T-helper 17 cell (primary cell): ENCODE measurements at places on chromosomes 2 and 18. TPM values are rescaled to one million over a fixed set of nuclear protein-coding genes. Genes with fewer than 3 reads are reported as not detected.

DNA sequence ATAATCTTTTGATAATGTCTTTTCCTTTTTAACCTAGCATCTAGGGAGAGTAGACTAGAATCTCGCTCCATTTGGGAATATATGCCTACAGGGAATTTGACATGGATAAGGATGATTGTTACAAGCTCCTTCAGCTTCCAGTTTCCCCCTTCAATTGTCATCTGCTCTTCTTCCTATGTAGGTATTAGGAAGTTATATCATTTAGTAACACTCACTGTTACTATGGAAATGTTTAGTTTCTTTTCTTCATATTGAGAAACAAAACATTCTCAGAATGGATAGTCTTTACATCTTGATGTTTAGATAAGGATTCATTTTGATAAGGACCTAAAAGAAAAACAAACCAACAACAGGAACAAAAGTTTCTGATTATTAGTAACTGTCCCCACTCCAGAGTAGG is 127.6 kb downstream of the PHLPP1 start:
- DNase-seq: no peak

GRCh38 chr2:21727101-21727500 is 603.3 kb downstream of the TDRD15 start:
- no peak for DNase-seq

DNA sequence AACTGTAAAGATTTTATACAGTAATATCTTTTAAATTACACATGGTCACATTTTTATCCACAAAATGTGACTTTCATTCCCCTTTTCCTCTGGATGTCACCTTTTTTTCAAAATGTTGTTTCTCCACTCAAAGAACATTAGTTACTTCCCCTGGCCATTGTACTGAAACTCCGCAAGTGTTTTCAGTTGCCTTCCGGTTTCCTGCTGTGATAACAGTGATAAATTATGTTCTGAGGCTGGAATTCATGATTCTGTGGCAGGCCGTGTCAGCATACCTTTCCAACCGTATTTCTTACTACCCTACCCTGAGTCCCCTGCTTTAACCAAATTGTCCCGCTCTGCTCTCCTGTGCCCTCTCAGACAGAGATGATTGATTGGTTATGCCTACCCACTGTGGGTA is 53.5 kb downstream of the MGAT5 start:
- no peak for DNase-seq

- DNase-seq: no peak
Observed at GRCh38 chr2:216372761-216373291, 543 bp upstream of the MARCHF4 start.

Gene FECH
- total RNA-seq: 10.8 TPM
